RWPE2 (cell line): ENCODE measurements at places on chromosomes 5 and 9.

GRCh38 chr9:126335837-126336735, 9.5 kb downstream of the MVB12B start:
- DNase-seq: no peak

- no peak for DNase-seq
Observed at GRCh38 chr9:76298521-76299144, 95.6 kb downstream of the RFK start.

DNA sequence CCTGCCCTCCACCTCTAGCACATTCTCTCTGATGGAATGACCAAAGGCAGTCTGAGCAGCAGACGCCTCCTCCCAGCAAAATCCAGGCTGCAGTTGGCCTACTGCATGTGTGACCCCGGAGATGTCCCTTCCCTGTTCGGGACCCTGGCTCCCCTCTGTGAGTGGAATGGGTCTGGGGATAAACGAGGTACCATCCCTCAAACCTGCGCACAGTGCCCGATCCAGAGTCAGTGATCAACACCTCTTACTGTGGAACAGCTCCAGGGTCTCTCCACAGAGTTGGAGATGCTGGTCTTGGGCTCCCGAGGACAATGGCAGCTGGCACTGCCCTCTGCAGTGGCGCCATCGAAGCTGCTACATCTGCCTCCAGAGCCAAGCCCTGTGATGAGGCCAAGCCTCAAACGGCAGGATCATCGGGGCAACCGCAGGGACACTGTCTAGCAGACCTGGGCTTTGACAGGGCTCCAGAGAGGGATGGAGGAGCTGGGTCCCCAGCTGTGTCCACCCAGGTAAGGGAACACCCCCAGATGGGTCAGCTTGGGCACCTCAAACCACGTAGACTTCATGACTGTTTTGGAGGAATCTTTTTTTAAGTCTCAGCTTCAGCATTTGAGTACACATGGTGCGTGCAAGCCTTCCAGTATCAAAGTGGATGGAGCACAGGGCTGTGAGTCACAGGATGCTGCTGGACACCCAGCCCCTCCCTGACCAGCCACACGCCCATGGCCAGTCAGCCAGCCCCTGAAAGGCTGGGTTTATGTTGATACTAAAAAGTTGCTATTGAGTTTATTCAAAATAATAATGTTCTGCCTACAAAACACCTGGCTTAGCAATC, 13.0 kb downstream of the MED10 start:
- DNase-seq: no peak

- no peak for DNase-seq
Observed at GRCh38 chr9:131307974-131308373, 18.5 kb downstream of the PLPP7 start.

- DNase-seq: no peak
Observed at GRCh38 chr5:73940801-73941200, 314.8 kb downstream of the ARHGEF28 start.

DNA sequence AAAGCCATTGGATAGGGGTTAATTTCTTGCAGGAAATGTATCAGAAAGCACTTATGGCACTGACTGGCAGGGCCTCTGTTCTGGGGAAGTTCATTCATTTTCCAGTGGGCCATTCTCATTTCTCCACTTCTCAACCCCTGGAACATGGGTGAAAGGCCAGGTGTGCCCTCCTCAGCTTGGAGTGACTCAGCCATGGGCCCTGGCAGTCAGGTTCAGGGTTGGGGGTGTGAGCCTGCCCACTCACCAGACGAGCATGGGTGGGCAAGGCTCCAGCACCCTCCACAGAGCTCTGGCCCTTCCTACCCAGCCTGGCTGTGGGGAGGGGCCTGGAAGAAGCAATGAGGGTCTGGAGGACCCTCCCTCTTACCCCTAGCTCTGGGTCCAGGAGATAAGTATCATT, 174.4 kb downstream of the HSPA4 start:
- DNase-seq: no peak

- no peak for DNase-seq
Observed at GRCh38 chr5:95891499-95891898, 69.0 kb upstream of the GLRX start.

DNA sequence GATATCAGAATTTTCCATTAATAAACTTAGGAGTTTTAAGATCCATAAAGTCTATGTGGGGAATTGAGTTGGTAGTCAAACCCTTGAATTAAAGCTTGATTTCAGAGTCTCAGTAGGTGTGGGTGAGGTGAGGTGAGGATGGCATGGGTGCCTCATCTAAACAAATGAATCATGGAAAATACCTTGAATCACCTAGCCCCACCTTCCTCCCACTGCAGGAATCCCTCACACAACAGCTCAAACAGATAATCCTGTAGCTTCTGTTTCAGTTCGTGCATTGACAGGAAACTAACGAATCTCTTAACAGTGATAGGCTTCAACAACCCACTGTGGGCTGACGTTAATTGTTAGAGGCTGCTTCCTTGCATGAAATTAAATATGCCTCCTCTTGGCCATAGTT, 185.0 kb downstream of the SREK1 start:
- DNase-seq: no peak

DNA sequence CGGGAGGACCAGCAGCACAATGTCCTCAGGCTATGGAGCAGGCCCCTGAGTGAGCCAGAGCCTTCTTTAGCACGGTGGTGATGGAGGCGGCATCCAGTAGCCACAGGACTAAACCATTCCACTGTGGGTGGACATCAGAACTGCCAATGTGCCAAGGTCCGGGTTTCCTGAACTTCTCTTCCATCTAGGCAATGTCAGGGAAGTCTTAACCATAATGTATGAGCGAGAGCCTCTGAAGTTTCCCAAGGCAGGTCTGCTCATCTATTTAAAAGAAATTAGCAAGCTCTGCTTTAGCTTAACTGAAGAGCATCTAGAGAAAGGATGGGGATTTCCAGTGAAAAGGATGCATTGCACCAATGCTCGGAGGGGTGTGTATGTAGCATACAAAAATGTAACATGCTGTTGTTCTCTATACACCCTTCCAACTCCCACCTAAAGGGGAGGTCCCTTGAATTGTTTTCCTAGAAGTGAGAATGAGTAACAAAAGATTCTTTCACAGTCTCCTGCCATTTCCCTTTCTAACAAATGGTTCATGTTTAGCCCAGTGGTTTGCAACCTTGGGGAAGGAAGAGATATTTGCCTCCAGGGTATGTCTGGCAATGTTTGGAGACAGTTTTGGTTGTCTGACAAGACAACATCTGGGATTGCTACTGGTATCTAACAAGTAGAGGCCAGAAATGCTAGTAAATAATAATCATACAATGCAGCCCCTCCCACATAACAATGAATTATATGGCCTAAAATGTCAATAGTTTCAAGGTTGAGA, 6.1 kb upstream of the RXFP3 start:
- no peak for DNase-seq

DNA sequence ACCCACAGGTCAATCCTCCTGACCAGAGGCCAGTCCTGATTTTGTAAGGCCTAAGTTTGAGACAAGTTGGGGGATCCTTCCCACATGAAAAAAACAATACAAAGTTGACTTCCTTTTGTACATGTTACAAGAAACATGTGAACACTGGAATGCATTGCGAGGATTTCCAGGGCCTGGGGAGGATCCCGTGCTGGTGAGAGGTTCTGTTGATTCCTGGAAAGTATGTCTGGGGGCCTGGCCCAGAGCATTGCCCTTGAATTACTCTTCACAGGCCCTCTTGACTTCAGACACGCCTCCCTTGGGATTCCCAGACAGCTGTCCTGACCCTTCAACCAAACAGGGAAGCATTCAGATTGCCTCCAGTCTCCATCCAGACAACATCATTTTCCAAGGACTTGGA, 234.2 kb upstream of the IRX2 start:
- DNase-seq: no peak

- DNase-seq: no peak
Observed at GRCh38 chr5:149588936-149589335, 7.6 kb downstream of the ARHGEF37 start.

GRCh38 chr5:98432378-98432777, 341.1 kb upstream of the RGMB start:
- DNase-seq: no peak

DNA sequence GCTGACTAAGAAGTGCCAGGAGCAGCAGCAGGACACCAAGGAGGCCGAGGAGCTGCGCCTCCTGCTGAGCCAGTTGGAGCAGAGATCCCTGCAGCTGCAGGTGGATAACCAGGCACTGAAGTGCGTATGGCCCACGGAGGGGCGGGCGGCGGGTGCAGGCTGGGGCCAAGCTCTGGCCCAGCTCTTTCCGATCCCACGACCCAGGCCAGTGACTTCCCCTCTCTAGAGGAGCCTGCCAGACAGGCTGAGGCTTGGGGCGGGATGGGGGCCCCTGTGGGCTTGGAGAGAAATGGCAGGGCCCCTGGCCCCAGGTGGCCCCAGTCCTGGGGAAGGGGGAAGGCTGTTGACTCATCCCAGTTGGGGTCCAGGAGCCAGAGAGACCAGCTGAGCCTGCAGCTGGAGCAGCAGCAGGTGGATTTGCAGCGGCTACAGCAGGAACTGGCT, 3.6 kb downstream of the PTRH1 start:
- DNase-seq: no peak

DNA sequence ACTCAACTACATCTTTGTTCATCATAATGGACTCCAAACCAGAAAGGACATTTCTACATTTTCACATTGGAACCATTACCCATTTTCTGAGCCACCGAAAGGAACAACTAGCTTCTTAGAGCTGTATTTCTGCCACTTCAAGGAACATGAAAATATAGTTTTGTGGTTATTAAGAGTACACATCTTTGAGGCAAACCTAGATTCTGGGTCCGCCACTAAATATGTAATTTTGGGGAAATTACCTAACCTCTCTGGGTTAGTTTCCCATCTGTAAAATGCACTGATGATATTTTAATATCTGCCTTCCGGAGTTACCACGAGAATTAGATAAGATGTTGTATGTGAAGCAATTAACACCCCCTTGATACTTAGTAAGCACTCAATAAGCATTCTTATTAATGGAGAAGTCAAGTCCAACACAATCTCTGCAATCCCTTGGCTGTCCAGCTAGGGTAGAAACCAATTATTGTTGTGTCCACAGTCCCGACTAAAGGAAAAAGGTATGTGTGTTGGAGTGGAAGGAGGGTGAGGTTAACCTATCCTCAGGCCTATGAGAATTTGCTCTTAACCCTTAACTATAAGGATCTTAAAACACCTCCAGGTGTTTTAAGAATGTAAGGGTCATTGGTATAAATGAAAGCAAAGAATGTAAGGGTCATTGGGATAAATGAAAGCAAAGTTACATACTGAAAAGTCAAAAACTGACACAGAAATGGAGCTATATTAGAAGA, 94.0 kb upstream of the PTGER4 start:
- no peak for DNase-seq

GRCh38 chr5:177472460-177473442, 683 bp downstream of the DBN1 start:
- no peak for DNase-seq

DNA sequence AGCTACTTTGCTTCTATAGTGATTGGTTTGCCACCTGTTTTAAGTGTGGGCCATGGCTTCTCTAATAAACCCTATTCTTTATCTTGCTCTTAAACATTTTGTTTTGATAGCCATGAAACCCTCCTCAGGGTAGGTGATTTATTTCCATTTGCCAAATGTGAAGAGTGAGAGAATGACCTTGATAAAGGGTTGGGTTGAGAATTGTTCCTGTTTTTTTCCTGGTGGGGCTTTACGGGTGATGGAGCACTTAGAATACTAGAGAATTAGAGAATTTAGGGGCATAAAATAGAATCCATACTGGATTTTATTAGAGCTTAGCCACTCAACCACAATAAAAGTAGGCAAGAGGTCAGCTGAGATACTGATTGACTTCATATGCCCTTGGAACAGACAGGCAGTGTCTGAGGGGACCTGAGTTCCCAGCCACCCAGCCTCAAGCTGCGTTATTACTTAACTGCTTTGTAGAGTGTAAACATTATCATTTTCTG, 68.9 kb downstream of the COMMD10 start:
- DNase-seq: no peak

GRCh38 chr5:123441408-123441807, 18.2 kb upstream of the CEP120 start:
- no peak for DNase-seq
